Esophagus squamous epithelium (tissue), 5 donors: ENCODE measurements at places on chromosomes 6 and 20.

DNA sequence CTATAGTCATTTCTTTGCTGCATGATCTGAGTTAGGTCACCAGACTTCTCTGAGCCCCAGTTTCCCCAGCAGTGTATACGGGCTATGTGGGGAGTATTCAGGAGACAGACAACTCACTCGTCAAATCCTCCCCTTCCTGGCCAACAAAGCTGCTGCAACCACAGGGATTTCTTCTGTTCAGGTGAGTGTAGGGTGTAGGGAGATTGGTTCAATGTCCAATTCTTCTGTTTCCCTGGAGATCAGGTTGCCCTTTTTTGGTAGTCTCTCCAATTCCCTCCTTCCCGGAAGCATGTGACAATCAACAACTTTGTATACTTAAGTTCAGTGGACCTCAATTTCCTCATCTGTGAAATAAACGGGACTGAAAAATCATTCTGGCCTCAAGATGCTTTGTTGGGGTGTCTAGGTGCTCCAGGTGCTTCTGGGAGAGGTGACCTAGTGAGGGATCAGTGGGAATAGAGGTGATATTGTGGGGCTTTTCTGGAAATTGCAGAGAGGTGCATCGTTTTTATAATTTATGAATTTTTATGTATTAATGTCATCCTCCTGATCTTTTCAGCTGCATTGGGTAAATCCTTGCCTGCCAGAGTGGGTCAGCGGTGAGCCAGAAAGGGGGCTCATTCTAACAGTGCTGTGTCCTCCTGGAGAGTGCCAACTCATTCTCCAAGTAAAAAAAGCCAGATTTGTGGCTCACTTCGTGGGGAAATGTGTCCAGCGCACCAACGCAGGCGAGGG, 594 bp upstream of the CDKN1A start:
- no peak for DNase-seq

DNA sequence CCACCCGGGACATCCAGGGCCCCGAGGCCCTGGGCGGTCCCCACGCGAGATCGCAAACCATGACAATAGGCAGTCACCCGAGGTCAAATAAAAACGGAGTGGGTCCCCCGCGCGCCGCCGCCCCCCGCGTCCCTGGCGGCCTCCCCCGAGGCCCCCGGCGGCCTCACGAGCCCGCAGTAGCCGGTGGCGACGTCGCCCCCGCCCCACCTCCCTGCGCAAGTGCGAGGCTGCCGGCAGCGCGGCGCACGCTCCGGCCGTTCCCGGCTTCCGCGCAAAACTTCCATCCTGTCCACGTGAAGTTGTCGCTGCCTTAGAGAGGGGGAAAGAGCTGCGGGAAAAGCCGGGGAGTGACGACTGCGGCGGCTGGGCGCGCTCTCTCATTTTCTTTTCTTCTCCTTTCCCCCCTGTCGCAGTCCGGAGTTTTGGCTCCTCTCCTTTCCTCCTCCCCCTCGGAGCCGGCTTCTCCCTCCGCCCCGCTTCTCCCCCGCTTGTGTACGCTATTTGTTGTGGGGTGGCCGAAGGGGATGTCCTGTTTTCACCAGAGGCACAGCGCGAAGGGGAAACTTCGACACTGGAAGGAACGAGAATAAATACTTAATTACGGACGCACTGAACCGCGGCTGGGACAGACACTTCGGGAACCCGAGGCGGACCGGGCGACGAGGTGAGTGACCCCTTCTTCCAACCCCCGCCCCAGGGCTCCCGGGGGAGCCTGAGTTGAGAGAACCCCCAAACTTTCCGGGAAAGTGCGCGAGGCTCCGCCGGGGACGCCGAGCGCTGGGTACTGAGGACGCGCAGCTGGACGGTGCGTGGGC, at the start of gene EYA4:
Gene EYA4 (plus strand): TSS at position 272 of the 815 bp plus-strand sequence. CDS start 33,424 bp downstream, outside the sequence.
- DNase-seq = no peak

DNA sequence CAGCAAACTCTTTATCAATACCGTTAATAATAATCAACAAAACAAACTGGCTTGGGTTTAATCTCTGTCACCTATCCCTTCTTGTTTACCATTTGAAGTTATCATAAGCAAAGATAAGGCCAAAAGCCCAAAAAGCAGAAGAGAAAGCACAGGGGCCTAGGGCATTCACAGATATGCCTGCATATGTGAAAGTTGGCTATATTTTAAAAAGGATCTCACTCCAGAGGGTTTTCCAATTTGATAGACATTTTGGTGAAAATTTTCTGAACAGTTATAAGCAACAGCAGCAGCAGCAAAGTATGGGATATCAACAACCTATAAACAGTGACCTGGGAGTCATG, 101.1 kb downstream of the ATXN1 start:
- no peak for DNase-seq

DNA sequence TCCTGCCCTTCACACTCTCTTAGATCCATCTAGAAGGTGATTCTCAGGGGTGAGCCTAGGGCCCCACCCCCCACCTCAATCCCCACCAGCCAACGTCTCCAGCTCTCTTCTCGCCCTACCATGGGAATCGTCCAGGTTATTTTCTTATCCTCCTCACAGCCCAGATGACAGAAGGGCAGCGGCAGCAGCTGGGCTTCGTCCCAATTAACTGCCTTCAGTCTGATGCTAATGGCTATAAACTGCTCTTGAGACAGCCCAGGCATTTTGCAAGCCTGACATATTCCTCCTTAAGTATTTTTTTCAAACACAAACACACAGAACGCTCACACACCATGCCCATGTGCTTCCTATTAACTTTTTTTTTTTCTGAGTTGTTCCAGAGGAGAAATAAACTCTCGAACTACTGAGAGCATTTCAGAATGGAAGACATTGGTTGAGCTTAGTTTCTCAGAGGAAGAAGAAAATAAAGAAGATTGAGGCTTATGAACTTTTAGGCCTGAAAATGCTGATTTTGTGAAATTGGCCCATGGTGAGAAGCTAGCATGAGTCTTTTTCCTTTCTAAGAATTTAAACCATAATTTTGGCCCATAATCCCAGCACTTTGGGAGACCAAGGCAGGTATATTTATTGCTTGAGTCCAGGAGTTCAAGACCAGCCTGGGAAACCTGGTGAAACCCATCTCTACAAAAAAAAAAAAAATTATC, 124.6 kb downstream of the EYA2 start:
- DNase-seq = no peak

GRCh38 chr20:18388860-18389259, 78.0 kb downstream of the DZANK1 start:
- DNase-seq = no peak

- DNase-seq = no peak
Measured at GRCh38 chr6:15499591-15499990, 163.2 kb downstream of the DTNBP1 start.

- no peak for DNase-seq
Measured at GRCh38 chr20:61850457-61850856, 215.2 kb downstream of the TAF4 start.

DNA sequence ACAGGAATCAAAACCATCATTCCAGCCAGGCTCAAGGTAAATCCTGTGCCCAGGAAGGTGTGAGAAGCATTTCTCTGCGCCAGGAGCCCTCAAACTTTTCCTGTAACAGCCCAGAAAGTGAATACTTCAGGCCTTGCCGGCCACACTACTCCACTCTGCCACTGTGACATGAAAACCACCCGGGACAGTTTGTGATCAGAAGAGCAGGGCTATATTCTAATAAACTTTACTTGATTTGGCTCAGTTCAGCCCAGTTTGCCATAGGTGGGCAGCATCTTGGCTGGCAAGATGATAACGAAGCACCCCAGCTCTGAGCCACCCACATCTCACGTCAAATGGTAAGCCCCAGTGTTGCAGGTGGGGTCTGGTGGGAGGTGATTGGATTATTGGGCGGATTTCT, 249.4 kb downstream of the DLL1 start:
- no peak for DNase-seq

- no peak for DNase-seq
Measured at GRCh38 chr6:35498422-35499067, 1.7 kb upstream of the TEAD3 start.

DNA sequence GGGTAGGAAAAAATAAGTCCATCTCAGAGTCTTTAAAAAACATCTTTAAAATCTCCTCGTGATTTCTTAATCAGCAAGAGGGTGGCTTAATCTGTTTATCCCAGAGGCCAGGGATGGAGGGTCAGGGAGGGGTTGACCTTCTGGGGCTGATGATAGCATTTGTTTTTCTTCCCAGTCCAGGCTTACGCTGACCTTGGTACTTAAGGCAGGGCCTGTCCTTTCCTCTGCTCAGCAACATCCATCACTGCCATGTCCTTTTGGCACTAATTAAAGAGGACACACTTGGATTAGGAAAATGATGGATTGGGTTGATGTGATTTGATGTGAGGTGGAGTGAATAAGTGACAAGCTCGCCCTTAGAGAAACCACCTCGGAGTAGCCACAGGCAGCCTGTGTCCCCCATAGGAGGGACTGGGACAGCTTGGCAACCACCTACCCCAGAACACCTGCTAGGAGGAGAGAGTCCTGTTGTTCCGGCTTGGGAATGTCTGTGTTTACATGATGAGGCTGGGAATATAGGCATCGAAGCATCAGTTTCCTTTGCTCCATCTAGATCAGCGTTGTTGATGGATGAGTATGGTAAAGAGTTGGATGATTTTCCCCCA, 44.2 kb downstream of the PHACTR3 start:
- DNase-seq = no peak

GRCh38 chr6:47288267-47289090, 21.2 kb downstream of the TNFRSF21 start:
- DNase-seq = no peak

- no peak for DNase-seq
Measured at GRCh38 chr20:62666736-62667529, 24.6 kb downstream of the SLCO4A1 start.

- DNase-seq = no peak
Measured at GRCh38 chr6:25997921-25998320, 35.3 kb downstream of the TRIM38 start.

DNA sequence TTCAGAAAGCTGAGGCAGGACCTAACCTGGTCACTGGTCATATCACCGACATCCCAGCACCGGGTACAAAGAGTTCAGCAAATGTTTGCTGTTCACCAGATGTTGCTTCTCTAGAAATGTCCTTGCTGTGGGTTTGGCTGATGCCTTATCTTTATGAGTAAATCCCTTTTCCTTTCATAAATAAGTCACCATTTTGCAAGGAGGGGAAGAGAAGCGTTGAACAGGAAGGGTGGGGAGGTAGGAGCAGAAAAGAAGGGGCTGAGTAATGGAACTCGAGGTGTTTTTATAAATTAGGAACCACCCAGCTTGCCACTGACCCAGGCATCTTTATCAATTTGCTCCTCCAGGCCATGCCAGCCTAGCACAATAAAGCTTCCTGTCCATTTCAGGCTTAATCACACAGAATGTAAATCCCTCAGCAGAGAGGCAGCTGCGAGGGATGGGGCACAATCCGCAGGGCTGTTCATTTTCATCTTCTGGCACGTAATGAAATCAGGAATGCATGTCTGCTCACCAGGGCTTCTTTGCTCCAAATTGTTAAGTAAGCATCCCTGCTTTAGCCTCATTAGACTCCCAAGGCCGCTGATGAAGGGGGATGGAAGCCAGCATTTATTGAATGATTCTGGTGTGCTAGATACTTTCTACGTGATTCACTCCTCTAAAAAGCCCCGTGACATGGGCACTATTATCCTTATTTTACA, 371.9 kb upstream of the CHD6 start:
- DNase-seq = no peak

- DNase-seq = no peak
Measured at GRCh38 chr6:4487538-4487937, 288.7 kb upstream of the CDYL start.

- no peak for DNase-seq
Measured at GRCh38 chr20:18288749-18289267, 481 bp downstream of the ZNF133 start.
